Stimulated activated naive B cell treated with anti-CD40 and anti-IgM and Interleukin-4, amounts not matched to agents 10 μg/mL and 1 μg/mL and 100 μg/mL, for 72 hours (primary cell): ENCODE measurements at places on chromosomes 13 and 19.

DNA sequence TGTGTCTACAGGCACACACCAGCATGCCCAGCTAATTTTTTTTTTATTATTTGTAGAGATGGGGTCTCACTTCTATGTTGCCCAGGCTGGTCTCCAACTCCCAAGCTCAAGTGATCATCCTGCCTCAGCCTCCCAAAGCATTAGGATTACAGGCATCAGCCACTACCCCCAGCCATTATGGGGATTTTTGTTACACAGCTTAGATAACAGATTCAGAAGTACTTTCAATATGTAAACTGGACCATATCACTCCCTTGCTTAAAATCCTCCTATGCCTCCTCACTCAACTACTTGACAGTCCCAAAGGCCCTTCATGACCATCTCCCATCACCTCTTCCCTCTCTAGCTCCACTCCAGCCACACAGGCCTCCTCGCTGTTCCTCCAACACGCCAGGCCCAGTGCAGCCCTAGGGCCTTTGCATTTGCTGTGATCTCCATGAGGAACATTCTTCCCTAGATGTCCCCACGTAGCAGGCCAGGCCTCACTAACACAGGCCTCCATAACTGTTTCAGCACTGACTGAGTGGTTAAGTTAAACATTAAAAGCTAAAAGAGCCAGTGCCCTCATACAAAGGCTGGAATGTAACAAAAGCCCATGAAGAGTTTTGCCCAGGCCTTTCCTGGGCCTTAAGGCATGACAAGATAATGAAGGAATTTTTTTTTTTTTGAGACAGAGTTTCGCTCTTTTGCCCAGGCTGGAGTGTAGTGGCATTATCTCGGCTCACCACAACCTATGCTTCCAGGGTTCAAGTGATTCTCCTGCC is 2.5 kb downstream of the DOHH start:
- no peak for DNase-seq

- no peak for DNase-seq
These were observed 94.5 kb downstream of the ANKRD10 start for GRCh38 chr13:110820322-110820721.

DNA sequence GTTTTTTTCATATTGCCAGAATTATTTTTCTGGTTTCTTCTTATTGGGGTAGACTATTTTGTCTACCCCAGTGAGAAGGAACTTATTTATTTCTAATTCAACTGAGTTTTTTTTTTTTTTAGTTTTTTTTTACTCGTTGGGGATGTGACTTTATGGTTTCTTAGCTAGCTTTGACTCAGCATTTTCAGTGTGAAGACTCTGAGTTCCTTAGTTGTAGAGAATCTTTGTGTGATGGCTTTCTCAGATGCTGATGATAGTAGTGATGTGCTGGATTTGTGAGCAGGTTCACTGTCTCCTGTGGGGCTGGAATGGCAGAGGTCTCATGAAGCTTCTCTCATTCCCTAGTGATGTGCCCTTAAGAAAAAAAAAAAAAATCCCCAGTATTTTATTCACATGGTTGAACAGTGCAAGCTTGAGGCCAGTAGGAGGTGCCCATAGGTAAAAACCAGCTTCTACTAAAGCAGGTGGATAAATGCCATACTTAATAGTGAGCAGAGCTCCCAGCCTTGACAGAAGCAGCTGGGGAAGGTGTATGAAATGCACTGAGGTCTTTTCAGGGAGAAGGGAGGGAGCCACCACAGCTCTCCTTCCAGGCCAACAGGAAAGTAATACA is 106.2 kb upstream of the KLF5 start:
- no peak for DNase-seq

GRCh38 chr19:38891771-38892170 is 7.6 kb downstream of the SIRT2 start:
- DNase-seq: no peak

GRCh38 chr19:50837300-50837699 is 3.9 kb upstream of the KLK15 start:
- no peak for DNase-seq

GRCh38 chr19:460877-461720 is at the start of gene SHC2:
SHC2 (minus strand) TSS chr19:461033; CDS start chr19:460996, 37 bp downstream.
- DNase-seq: no peak
